ENCODE measurements at places on chromosomes 16 and 17.
A peak's percentile ranks its signal among the peaks of the same experiment; 100 is the strongest.

DNA sequence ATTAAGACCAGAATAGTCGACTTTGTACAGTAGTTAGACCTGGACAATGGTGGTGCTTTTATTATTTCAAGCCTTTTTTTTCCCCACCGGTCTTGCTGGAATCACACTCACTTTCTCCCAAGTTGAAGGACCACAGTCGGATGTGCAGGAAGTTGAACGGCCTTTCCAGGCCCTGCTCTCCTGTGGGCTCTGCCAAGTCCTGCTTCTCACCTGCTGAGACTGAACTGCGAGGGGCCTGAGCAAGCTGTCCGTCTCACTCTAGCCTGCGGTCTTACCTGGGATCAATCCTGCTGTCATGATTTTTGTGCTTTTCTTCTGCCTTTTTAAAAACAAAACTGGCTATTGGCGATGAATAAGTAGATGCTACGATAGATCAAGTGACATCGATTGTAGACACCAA is 1.3 kb downstream of the TLCD3A start:
- DNase-seq: no peak

DNA sequence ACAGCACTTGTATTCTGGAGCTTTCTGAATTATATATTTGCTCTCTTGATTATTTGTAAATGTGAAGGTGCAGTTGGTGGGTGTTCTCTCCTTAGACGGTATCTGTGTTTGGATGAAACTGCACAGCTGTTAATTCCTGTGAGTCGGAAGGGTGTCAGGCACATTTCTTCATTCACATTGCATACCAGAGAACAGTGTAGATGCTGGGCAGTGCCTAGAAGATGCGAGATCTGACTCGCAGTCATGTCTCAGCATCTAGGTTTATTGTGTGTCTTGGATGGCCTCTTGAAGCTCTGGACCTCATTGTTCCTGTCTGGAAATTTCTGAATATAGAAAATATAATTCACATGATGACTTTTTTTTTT is 61.2 kb downstream of the CLEC16A start:
- no peak for DNase-seq

DNA sequence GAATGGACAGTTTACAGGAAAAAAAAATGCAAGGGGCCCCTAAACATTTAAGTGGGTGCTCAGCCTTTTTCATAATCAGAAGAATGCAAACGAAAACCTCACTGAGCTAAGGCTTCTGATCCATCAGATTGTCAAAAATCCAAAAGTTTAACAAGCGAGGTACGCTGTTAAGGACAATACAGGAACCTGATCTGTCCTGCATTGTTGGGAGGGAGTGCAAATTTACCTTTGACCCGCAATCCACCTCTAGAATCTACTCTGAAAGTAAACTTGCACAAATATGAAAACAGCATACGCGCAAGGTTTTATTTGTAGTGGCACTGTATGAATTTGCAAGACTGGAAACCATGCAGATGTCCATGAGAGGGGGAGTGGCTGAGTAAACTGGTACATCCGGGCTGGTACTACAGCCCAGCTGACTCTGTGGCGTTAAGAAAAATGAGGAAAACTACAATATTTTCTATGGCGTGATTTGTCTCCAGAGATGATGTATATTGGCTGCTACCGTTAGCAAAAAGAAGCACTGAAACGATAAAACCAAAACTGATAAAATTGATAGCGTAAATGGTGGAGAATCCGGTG is 28.8 kb upstream of the ST6GALNAC1 start:
- no peak for DNase-seq

GRCh38 chr16:22813223-22813947 is 577 bp upstream of the HS3ST2 start:
- peak; percentile 17 for DNase-seq

DNA sequence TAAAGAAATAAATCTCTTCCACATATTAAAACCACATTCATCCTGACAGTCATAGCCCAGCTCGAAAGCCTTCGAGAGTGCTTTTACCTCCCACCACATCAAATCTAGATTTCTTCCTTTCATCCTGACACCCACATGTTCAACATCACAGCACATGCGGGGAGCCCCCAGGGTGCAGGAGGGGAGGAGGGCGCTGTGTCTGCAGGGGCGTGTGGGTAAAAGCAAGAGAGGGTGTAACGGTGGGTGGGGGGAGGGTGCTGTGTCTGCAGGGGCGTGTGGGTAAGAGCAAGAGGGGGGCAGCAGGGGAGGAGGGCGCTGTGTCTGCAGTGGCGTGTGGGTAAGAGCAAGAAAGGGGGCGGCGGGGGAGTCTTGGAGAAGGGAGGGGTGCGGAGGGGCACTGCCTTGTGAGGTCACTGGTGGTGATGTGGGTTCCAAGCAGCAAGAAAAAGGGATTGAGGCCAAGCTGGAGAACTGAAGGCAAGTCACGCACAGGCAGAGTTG is 34.7 kb downstream of the ADCY9 start:
- DNase-seq: no peak

- peak; percentile 84 for DNase-seq
These were observed 26.9 kb upstream of the RPL38 start for GRCh38 chr17:74176546-74177001.

DNA sequence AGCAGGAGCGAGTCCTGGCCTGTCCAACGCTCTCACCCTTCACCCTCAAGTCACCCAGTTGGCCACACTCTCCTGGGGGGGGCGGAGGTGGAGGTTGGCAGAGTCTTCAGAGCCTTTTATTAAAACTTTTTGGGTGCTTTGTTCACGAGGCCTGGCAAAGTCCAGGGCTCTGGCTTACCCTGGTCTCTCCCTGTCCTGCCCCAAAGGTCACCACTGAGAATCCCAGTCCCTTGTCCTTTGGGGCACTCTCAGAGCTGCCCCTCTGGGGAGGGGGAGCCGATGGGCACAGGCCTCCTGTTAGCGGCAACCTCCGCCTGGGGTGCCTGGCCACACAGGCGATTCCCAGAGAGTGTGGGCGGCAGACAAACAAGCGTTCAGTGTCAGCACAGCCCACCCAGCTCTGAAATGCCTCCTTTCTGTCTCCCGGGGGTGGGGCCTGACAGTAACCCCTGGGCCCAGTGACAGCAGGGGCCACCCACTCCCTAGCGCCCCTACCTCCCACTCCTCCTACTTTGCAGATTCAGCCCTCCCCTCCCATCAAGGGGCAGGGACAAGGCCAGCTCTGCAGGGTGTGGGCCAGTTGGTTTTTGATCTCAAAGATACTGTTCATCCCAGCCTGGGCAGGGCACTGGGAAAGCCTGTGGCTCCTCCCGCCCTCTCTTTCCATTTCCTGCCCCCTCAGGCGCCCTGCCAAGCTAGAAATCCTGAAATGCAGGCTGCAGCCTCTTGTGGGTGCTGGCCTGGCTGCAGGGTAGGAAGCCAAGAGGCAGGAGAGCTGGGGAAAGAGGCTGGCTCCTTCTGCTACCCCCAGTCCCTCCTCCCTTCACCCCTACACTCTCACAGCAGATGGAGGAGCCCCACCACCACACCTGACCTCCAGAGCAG is 36.6 kb upstream of the EMP2 start:
- DNase-seq: peak; percentile 30

- no peak for DNase-seq
These were observed 236.8 kb downstream of the IRX3 start for GRCh38 chr16:54049591-54050458.

GRCh38 chr16:24953721-24954120 is 61.4 kb downstream of the ARHGAP17 start:
- DNase-seq: no peak

GRCh38 chr16:49513040-49513439 is 139.4 kb downstream of the C16orf78 start:
- DNase-seq: peak; percentile 22

DNA sequence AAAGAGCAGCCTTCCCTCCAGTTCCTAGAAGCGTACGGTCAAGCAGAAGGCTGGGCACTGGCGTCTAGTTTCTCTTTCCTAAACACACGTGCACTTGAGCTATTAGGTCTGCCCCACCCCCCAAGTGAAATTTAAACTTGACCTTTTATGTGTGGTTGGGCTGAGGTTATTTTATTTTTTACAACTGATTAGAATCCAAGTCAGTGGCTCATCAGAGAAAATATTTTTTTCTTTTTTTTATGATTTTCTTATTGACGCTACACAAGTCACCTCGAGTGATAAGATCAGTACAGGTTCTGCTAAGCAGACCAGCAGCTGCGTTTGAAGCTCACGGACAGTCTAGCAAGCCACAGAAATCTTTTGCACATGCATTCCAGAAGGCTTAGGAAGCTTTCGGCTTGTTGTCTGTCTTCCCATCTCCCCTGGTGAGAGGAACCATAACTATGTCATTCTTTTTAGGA is 95.1 kb downstream of the ZFHX3 start:
- peak; percentile 81 for DNase-seq

DNA sequence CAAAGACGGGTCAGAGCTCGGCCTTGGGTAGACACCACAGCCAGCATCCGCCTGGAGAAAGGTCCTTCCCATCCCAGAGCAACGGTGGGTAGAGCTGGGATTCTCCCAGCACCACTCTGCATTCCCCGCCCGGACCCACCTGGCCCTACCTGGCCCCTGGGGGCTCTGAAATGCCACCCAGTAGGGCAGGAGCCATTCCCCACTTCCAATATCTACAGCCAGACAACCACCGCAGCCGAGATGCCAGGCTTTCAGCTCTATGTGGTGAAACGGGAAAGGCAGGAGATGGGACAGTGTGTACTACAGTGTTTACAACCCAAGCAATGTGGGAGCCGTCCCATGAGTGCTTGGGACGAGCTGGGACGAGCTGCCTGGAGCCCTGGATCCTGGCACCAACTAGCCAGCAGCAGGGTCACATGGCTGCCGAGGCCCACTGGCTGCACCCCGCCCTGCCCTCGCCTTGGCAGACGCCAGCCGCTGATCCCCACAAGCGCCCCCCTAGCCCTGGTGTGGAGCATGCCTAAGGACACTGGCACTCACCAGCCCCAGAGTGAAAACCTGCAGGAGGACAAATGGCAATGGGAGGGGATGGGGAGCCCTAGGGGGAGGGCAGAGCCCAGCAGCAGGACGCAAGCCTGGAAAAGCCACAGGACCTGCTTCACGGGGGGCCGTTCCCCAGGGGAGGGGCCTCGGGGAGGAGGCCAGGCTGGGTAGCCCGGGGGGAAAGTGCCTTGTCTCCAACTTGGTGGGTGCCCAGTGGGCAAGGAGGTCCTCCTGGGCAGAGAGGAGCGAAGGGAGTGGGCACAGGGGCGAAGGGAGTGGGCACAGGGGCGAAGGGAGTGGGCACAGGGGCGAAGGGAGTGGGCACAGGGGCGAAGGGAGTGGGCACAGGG is 13.5 kb downstream of the TMC6 start:
- DNase-seq: no peak

- no peak for DNase-seq
These were observed 5.0 kb downstream of the IGFBP4 start for GRCh38 chr17:40448213-40448638.

DNA sequence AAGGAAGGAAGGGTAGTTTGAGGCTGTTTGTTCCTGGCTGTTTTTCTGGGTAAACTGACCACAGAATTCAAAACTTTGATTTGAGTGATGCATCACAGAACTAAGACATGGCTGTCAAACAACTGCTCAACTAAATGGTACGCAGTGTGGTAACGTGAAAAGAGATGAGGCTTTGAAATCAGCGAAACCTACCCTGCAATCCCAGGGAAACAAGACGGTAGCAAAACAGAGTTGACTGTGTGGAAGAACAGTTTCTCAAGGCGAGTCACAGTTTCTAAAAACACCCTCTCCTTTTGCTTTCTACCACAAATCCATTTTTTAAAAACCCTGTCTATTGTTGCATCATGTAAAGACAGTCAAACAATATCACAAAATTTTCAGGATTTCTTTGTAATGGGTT is 156.0 kb upstream of the MAF start:
- DNase-seq: no peak

GRCh38 chr16:4659363-4660353 is 33.7 kb upstream of the NUDT16L1 start:
- no peak for DNase-seq

GRCh38 chr16:67173808-67174705 is 3.7 kb downstream of the NOL3 start:
- DNase-seq: peak; percentile 80

- no peak for DNase-seq
These were observed 60.4 kb downstream of the ZNF423 start for GRCh38 chr16:49795513-49795912.

GRCh38 chr16:68416057-68417046 is 32.0 kb downstream of the SMPD3 start:
- DNase-seq: no peak

- no peak for DNase-seq
These were observed 2.3 kb downstream of the TPSG1 start for GRCh38 chr16:1222553-1223354.

GRCh38 chr16:85337910-85338637 is 225.8 kb upstream of the CIBAR2 start:
- DNase-seq: no peak

Data from SK-N-DZ (cell line).